B cell (primary cell): ENCODE measurements at places on chromosomes 12 and 14. TPM values are rescaled to one million over a fixed set of nuclear protein-coding genes. Genes with fewer than 3 reads are reported as not detected.

Gene PARPBP
- 5.2 and 6.6 TPM in 2 replicates for total RNA-seq

Gene KRT6C
- total RNA-seq: not detected in 2 replicates

DNA sequence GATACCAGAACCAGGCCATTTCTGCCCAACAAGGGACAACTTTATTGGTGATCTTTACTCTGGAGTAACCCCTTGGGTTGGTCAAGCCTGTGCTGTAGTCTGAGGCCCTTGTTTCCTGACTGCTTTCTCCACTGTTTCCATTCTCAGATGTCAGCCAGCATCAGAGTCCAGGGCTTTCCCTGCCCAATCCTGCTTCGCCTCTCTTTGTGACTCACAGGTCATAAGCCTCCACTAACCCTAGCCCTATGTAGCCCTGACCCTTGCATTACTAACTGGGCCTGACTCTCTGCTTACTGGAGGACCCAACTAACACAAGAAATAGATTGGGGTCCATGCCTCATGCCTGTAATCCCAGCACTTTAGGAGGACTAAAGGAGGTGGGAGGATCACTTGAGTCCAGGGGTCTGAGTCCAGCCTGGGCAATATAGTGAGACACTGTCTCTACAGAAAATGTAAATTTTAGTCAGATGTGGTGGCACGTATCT, 8.6 kb upstream of the SNRNP35 start:
- no peak for DNase-seq
- H3K27ac ChIP-seq: no peak overlapping the region
- H3K36me3 ChIP-seq: no peaks in the 10 kb centered on the region
- no peak overlapping the region for H3K4me3 ChIP-seq
- no peaks in the 10 kb centered on the region for H3K27me3 ChIP-seq

Gene CISTR
- not detected in 2 replicates for total RNA-seq

GRCh38 chr14:33009673-33010072, 71.0 kb downstream of the NPAS3 start:
- H3K4me3 ChIP-seq: no peak overlapping the region
- no peak for DNase-seq
- no peak overlapping the region for H3K27ac ChIP-seq
- H3K27me3 ChIP-seq: no peaks in the 10 kb centered on the region
- no peaks in the 10 kb centered on the region for H3K4me1 ChIP-seq
- H3K36me3 ChIP-seq: no peaks in the 10 kb centered on the region
